ENCODE measurements at places on chromosomes 7 and 10. TPM values are rescaled to one million over a fixed set of nuclear protein-coding genes. Genes with fewer than 3 reads are reported as not detected.

DNA sequence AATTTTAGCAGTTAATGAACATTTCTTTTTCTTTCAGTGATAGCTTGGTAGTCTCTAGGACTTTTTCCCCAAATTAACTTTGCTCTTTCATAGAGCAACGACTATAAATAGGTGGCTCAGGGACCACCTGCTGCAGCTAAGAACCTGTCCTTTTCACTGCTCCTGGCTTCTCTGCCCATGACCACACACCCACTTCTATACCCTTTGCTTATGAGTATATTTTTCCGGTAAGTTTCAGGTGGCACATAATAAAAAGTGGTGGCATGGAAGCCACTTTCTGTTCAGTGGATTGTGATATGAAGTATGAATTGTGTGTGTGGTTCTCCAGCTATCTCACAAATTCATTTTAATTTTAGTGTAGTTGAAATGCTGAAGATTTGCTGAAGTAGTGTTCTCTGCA is 1.2 kb downstream of the ING3 start:
- no peak for DNase-seq

TRIM73 gene
- 0.84 TPM for total RNA-seq

DNA sequence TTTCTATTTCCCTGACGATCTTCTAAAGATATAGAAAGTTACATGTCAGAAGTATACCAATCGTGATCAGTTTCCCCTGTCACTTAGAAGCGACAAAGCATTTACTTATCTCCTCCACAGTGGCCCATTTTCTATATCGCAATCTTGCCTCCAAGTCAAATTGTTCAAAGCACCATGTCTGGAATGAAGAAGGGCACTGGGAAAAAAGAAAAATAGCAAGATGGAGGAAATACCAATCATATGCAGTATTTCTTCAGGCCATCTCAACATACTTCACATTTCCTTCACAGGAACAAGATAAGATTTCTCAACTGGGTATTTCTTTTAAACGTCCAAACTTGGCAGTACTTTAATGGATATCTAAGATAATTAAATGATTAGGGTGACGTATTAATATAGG is 63.3 kb upstream of the IL6 start:
- no peak for DNase-seq

SPDYE3 gene
- total RNA-seq = not detected
